ENCODE measurements at places on chromosomes 6 and 20. TPM values are rescaled to one million over a fixed set of nuclear protein-coding genes. Genes with fewer than 3 reads are reported as not detected.

Gene PREP
- total RNA-seq: 34.1 TPM

Gene CTSZ
- 1.2 TPM for total RNA-seq

Gene CNR1
- total RNA-seq: not detected

Gene WFDC5
- not detected for total RNA-seq

Gene RIPPLY2
- 4.0 TPM for total RNA-seq

Gene LAMA5
- 13.2 TPM for total RNA-seq

Gene FAM83C
- not detected for total RNA-seq

Gene PRL
- total RNA-seq: not detected

Gene MED20
- 39.0 TPM for total RNA-seq

Gene MAN1A1
- total RNA-seq: not detected

Gene SLC35B3
- 16.2 TPM for total RNA-seq

Gene ANKEF1
- total RNA-seq: 1.3 TPM

Measured in A673 (cell line).